Stimulated activated CD8-positive, alpha-beta memory T cell treated with anti-CD3 and anti-CD28 coated beads, Interleukin-7, amount 100 ng/mL, for 1 hour (primary cell): ENCODE measurements at places on chromosomes 3 and 15.

DNA sequence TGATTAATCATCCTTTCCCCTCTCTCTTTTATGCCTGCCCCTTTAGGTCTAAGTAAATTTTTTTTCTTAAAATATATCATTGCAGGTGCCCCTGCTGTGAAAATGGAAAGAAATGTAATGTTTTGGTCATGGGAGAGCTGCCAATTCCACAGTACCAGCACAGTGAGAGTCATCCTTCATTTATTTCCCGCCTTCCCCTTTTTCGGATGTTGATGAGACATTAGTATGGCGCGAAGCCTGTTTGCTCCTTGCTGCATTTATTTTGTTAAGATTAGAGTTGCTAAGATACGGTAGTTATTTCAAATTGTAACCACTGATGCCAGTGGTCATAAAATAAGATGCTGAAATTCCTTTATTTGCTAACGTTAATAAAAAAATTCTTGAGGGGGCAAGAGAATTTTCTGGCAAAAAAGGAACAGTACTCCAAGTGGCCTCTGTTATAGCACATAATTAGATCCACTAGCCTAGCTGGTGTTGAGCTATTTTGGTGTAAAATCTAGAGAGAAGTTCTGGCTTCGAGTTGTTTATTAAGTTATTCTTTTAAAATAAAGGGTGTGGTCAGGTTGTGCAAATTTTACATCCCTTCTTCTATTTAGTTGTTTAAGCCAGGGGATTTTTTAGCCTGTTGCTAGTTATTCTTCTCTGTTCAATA is 62.8 kb downstream of the MDFIC2 start:
- DNase-seq = no peak

DNA sequence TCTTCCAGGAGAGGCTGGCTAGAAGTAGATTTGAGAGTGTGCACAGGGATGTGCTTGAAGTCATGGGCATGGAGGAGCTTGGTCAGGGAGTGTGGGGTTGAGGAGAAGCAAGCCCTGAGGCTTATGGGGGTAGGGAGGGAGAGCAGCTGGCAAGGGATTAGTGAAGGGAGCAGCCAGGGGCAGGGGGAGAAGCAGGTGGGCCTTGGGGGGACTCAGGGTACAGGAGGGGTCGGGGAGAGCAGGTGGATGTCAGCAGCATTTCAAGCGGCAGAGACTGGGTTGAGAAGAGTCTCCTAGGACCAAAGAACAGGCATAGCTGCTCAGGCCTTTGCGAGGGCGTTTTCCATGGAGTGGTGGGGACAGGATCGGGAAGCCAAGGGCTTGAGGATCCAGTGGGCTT is 3.4 kb upstream of the LMAN1L start:
- no peak for DNase-seq

DNA sequence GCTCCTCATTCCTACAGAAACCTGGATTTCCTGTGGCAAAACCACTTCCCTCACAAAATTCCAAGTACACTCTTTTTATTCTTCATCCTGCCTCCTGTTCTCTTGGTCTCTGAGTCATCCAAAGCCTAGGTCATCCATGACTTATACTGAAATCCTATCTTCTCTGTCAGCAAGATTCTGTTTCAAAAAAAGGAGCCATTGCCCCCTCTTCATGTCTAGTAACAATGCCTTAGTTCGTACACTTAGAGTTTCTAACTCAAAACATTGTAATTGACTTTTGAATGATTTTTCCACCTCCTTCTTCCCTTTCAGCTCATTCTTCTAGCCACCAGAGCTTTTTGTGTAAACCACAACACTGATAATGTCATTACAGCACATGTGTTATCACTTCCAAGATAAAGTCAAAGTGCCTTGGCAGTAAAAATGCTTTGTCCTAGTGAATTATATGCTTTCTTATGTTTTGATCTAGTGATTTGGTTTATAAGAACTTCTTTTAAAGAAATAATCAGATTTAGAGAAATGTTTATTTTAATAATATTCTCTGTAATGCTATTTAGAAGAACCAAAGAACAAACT is 256.5 kb upstream of the NECTIN3 start:
- no peak for DNase-seq

DNA sequence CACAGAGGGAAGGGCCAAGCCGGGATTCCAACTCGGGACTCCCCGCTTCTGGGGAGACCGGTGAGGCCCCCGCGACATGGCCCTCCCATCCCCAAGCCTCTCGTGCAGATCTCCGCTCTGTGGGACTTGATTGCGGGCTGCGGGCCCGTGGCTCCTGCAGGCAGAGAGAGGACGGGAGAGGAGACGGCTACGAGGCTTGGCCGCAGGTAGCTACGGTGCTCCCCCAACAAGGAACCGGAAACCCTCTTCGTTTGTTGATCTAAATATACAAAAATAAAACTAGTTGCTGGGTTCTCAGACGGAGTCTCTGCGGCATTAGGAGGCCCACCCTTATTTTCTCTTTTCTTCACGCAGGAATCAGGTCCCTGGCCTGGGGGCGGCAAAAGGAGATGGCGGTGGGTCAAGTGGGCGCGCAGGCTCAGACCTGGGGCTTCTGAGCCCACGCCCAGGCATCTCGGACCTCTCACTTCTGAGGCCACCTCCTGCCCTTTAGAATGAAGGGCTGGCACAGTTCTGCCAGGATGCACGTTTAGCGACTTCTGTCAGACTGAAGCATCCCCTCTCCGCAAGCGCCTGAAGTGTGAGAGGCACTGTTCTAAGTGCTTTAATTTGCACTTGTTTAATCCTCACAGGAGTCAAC is 10.9 kb downstream of the GNB5 start:
- no peak for DNase-seq

- no peak for DNase-seq
Measured at GRCh38 chr3:193783166-193783896, 190.3 kb downstream of the OPA1 start.

- DNase-seq = no peak
Measured at GRCh38 chr3:196055683-196056270, 26.1 kb downstream of the TFRC start.

GRCh38 chr3:187677604-187678003 is 7.4 kb upstream of the SST start:
- no peak for DNase-seq

- DNase-seq = no peak
Measured at GRCh38 chr3:188385295-188385694, 231.3 kb downstream of the LPP start.

DNA sequence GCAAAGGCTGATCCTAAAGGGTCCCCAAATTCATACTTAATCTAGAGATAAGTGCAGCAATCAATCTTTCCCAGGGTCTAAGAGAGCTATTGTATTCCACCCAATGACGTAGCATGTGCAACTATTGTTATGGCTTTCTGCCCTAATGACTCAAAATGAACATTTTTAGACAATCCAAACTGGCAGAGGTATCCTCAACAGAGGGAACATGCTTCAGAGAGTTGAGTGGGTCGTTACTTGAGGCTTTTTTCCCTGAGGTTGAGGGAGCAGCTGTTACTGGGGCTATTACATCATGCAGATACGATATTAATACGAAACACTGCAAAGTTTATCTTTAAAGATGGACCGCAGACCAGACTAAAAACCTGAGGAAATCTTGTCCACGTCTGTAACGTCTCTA is 278.3 kb upstream of the WNT5A start:
- DNase-seq = no peak

- no peak for DNase-seq
Measured at GRCh38 chr3:101141135-101141534, 147.9 kb upstream of the ABI3BP start.

DNA sequence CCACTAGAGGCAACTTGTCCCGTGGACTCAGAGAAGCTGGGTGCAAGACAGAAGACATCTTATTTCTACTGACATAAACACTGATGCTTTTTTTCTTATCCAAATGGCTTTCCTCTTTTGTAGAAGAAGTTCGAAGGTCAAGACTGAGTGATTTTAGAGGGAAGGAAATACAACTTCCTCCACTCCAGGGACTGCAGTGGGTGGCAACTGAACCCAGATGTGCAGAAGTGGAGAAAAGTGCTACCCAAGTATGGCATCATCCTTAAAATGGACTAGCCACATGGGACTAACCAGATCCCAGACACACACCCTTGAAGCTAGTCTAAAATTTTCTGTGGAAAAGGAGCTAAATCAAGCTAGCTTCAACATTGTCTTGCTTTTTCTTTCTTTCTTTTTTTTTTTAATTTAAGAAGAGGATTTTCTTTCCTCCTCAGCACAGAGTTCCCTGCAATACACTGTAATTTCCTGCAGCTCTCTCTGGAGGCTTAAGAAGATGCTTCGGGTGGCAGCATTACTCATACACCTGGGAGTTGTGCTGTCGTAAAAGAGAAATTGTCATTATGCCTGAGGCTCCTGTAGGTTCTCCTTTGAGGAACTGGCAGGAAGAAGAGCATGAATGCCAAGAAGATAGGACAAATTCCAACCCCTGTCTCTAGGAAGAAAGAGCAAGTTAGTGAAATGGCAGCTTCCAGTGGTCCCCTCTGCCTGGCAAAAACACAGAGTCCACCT is 3.8 kb upstream of the FRMD4B start:
- no peak for DNase-seq

DNA sequence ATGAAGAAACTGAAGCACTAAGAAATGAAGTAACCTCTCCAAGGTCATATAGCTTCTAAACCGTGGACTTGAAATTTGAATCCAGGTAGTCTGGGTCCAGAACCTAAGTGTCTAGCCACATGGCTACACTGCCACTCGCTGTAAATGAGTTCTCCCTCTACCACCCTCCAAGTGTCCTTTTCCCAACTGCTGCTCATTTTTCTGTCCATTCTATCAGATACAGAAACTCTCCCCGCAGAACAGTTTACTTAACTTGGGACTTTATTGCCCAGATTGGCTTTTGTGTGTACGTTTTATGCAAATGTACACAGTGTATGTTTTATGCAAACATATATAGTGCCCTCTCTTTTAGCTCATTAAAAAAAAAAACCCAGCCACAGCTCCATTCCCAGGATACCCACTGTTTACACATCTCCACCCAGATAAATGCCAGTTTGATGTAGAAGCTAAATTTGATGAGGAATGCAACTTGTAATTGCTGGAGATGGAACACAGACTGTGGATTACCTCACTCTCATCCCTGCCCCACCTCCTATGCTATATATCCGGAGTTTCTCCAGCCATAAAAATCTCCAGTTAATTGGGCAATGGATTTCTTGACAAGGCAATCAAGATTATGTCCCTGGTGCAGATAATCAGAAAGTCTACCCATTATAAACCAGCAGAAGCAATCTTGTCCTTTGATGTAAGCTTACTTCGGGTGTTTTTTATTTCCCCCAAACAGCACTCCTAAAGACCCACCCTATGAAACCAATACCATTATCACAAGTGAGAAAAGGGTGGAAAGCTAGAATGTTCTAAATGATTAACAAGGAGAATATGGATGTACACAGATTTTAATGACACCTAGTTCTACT is 42.0 kb downstream of the THBS1 start:
- DNase-seq = no peak

DNA sequence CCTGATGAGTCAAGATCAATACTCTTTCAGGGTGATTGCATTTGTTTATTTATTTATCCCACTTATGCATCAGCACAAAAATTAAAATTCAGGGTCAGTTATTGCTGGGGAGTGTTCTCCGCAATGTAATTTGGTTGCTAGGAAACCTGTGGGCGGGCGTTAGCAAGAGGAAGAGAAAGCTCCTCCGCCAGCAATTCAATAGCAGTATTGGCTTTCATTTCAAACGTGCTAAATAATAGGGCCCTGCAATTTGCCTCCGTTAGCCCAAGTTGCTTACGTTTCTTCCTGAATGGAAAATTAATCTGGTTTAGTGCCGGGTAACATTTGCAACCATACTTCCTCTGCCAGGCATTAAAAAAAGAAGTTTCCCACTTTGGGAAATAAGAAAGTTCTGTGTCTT is 35.5 kb upstream of the PLCL2 start:
- DNase-seq = peak; percentile 25

DNA sequence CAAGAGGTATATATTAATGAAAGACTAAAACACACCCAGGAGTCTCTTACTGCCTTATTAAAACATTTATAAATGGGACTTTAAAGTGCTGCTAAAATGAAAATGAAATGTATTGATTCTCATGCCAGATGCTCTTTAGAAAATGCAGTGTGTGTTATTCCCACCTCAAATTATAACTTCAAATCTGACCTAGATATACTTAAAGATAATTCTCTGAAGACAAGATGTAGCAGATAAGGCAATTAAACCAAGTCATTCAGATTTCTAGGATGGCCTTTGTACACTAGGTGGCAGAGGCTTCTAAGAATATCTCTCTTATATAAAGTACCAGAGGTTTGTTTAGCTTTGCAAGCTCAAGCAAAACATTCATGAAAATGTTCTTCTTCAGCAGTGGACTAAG is 26.9 kb upstream of the GOLGA8B start:
- DNase-seq = no peak

- no peak for DNase-seq
Measured at GRCh38 chr3:9074079-9074478, 110.8 kb upstream of the RAD18 start.

- no peak for DNase-seq
Measured at GRCh38 chr15:31403606-31404005, 77.0 kb downstream of the KLF13 start.

DNA sequence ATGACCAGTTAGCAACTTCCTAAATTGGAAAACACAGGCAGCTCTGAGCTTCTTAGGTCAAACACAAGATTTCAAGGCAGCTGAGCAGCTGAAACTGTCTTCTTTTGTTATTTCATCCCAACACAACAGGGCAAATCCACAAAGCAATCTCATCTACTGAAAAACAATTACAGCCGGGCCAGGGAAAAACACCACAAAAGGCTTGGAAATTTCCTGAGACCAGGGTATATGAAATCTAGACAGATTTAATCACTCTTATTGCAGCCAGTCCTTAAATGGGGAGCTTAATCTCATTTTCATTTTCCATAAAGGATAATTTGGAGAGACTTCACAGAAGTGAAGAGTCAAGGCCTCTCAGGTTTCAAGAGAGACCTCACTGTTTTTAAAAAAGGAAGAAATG is 181.8 kb downstream of the SSR3 start:
- DNase-seq = no peak

- DNase-seq = no peak
Measured at GRCh38 chr3:71217640-71218222, 365.8 kb downstream of the FOXP1 start.

DNA sequence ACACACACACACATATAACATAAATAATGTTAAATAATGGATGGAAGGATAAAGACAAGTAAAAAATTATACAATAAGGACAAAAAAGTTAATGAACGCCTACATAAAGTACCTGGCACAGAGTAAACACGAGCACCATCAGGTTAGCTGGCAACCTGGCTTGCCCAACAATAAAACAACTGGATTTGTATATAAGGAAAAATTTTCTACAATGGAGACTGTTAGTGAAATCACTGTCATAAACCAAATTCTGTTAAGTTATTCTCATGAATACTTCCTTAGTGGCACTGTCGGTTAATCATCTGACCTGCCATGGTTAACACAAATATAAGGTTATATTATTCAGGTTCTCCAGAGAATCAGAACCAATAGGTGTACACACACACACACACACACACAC is 54.8 kb downstream of the DPH6 start:
- no peak for DNase-seq

GRCh38 chr3:152445212-152445611 is 176.5 kb downstream of the MBNL1 start:
- no peak for DNase-seq

DNA sequence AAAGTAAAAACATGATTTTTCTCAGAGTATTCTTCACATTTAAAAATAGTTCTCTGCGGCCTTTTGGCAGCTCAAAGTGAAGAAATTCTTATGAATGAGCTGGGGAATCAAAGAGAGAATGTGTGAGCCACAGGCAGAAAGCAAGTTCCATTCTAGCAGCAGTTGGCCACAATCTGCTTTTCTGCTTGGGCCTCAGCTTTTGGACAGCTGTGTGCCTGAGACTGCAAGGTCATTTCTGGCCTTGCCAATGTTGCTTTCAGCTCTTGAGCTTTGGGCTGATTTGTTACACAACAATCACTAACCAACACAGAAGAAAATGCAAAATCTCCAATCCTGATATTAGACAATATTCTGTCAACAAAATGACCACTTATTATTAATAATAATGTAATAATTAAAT is 14.4 kb upstream of the TM4SF4 start:
- no peak for DNase-seq
